Stomach (tissue), 19 donors: ENCODE measurements at places on chromosomes 4 and X.

DNA sequence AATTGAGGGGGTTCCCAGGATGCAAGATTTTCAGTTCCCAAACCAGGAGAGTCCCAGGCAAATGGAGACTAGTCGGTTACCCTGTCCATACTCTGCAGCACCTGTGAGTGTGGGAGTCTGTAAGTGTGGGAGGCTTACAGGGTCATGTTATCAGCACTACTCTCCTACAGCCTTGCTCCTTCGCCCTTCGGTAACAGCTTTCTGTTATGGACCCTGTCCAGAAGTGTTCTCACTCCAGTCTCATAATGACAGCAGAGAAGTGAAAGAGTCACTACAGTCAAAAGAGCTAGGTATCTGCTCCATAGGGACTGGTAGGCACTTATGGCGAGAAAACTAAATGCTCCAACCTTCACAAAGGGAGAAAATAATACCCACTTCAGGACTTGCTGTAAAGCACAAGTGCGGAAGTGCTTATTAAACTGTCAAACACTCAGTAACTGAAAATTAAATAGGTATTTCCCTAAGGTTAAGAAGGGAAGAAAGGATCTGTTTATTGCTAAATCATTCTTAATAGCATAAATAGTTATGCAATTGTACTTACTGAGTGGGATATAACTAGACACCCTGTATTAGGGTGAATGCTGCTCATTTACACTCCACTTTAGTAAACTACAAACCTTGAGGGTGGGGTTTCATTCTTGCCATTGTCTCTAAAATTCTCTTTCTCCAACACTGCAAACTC, 2.7 kb upstream of the ADH7 start:
- peak overlapping the region; percentile 43 for H3K27ac ChIP-seq
- H3K36me3 ChIP-seq, result no peaks in the 10 kb centered on the region
- H3K27me3 ChIP-seq, result no peaks in the 10 kb centered on the region
- H3K4me3 ChIP-seq, result no peak overlapping the region

DNA sequence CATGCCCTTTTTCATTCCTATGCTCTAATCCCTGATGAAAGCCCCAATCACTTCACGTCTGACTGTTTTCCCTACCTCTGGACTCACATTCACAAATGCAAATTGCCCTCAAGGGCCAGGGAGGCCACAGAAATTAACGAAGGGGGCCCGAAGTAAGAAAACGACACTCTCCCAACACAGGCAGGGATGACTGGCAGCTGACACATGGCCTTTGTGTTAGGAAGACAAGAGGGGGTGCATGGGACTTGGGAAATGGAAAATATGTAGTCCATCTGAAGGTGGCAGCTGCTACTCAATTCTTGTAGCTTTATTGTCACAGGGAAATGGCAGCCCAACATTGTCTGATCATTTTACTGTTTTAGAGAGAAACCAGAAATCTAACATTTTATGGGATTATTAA, 12.3 kb upstream of the SPARCL1 start:
- no peak for DNase-seq
- H3K4me1 ChIP-seq, result no peaks in the 10 kb centered on the region
- H3K27ac ChIP-seq, result peak overlapping the region; percentile 2
- no peaks in the 10 kb centered on the region for H3K27me3 ChIP-seq
- H3K36me3 ChIP-seq, result no peaks in the 10 kb centered on the region
- no peak overlapping the region for H3K4me3 ChIP-seq

DNA sequence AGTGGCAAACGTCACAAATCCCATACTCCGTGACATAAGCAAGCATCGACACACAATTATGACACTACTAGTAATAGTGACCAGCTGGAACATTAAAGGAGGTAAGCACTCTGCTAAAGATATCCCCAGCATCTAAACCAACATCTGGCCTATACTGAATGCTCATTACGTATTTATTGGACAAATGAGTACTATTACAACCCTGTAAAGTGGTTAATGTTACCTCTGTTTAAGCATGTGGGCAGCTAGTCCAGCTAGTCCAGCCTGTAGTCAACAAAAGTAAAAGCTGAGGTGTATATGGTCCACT, 419 bp upstream of the RPGR start:
- H3K36me3 ChIP-seq, result no peaks in the 10 kb centered on the region
- H3K4me1 ChIP-seq, result no peaks in the 10 kb centered on the region
- H3K4me3 ChIP-seq, result peak overlapping the region; percentile 66
- DNase-seq, result no peak

DNA sequence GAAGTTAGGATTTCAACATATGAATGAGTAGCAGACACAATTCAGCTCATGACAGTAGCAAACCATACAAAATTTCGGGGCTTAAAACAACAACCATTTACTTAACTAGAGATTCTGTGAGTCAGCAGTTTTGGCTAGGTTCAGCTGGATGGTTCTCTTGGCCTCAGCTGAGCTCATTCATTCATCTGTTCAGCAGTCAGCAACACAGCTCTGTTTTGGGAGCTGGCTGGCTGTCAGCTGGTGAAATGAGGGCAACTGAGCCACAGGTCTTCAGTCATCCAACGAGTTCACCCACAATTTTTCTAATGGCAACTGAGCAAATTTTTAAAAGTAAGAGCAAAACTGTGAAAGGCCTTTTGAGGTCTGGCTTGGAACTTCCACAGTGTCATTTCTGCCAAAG, 2005.1 kb upstream of the AGA start:
- H3K36me3 ChIP-seq, result no peaks in the 10 kb centered on the region
- no peaks in the 10 kb centered on the region for H3K4me1 ChIP-seq
- H3K27ac ChIP-seq, result no peak overlapping the region
- no peak for DNase-seq
- no peak overlapping the region for H3K4me3 ChIP-seq

DNA sequence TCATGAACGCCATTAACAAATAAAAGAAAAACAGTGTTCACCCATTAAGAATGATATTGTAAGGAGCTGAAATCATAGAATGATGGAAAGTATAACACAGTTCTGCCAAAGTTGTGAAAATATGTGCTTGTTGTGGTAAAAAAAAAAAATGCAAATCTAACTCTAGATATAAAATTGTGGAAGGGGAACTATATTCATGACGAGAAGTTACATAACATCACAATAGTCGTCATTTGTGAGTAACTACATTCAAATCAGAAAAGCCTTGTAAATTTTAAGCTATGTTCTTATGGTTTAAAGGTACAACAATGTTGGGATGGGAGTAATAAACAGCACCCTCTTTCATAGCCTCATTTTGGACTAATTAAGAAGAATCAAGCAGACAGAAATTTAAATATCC, 57.6 kb upstream of the PRDM8 start:
- no peak for DNase-seq
- no peak overlapping the region for H3K27ac ChIP-seq
- H3K27me3 ChIP-seq, result no peaks in the 10 kb centered on the region
- no peak overlapping the region for H3K4me3 ChIP-seq
